Mesothelial cell of epicardium (in vitro differentiated cells): ENCODE measurements at places on chromosomes 2 and 18. TPM values are rescaled to one million over a fixed set of nuclear protein-coding genes. Genes with fewer than 3 reads are reported as not detected.

VAPA gene
- 126 to 131 TPM (median 130 TPM) in 3 replicates for total RNA-seq

BOLL gene
- total RNA-seq = not detected in 3 replicates

POTEI gene
- total RNA-seq = 7.0 to 7.3 TPM (median 7.1 TPM) in 3 replicates

SF3B6 gene
- total RNA-seq = 85.3 to 93.9 TPM (median 88.5 TPM) in 3 replicates

NGEF gene
- total RNA-seq = 0.51 to 1.3 TPM (median 1.3 TPM) in 3 replicates

XIRP2 gene
- 0.07 TPM in 1 of 3 replicates, not detected in the others for total RNA-seq

HOXD13 gene
- total RNA-seq = 0.49 to 0.63 TPM (median 0.56 TPM) in 3 replicates

- no peak for DNase-seq
Measured at GRCh38 chr2:67437114-67437513, 40.0 kb downstream of the ETAA1 start.

DNA sequence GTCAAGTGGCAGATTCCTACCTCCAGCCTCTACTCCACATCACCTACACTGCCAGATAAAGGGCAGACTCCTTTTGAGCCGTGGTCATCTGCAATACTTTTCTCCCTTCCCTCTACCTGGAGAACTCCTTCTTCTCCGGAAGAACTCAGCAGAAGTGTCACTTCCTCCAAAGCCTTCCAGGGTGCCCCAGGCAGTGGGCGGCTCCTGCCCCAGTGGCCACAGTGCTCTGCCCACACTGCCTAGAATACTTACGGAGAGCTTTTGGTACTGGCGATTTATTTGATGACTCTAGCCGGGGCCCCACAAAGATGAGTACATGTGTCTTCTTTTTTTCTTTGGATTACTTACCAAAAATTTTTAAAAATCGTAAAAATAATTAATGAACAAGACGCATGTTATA is 39.7 kb downstream of the FOSL2 start:
- DNase-seq = no peak

DNA sequence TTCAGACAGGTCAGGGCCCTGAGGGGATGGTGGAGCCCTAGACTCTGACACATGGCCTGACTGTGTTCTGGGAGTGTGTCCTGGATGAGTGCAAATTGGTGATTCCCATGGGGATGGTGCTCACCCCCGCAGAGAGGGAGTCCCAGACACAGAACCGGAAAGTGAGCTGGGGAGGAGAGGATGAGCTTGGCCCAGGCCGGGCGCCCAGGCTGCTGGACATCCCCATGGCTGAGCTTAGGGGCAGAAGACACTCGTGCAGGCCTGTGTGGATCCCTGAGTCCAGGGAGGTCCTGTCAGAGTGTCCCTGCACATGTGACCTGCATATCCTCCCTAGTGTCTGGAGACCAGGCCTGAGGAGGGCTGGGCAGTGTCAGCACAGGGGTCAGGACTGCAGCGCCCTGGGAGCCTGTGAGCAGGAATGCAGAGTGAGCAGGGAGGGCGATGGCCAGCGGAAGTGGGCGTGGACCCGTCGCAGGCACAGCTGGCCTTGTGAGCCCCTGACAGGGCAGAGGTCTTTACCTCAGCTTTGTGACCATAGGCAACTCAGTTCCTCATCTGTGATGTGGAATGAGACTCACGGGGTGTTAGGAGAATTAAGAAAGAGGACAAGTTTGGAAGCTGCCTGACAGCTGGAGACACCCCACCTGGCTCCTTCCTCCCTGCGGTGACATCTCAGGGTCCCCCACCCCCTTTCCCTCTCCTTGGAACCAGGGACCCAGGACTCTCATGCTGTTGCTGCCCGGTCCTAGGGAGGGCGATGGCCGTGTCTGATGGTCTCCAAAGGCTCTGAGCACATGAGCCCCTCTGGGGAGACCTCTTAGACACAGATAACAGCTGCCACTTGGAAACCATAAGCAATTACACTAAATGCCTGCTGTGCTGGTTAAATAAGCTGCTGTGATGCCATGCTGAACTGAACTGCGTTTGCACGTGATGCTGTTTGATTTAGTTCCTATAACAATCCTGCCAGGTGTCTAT is 62.6 kb upstream of the HS6ST1 start:
- DNase-seq = peak; percentile 10

GRCh38 chr2:70141902-70142589 is 48.8 kb downstream of the C2orf42 start:
- peak; percentile 73 for DNase-seq

DNA sequence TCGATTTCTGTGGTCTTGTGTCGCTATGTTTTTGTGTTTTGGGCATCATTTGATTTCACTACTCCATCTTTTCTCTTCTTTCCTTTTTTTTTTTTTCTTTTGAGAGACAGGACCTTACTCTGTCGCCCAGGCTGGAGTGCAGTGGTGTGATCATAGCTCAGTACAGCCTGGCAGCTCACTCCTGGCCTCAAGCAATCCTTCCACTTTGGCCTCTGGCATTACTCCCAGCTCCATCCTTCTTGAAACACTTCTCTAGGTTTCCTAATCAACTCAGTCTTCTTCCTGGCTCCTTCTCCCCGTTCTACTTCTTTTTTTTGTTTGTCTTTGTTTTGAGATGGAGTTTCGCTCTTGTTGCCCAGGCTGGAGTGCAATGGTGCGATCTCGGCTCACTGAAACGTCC is 26.5 kb downstream of the TCF23 start:
- DNase-seq = no peak

- DNase-seq = no peak
Measured at GRCh38 chr2:68663371-68664156, 20.2 kb downstream of the PROKR1 start.

- DNase-seq = no peak
Measured at GRCh38 chr2:147542351-147542750, 302.5 kb upstream of the ACVR2A start.

- DNase-seq = no peak
Measured at GRCh38 chr2:200264631-200265030, 41.9 kb upstream of the SPATS2L start.

DNA sequence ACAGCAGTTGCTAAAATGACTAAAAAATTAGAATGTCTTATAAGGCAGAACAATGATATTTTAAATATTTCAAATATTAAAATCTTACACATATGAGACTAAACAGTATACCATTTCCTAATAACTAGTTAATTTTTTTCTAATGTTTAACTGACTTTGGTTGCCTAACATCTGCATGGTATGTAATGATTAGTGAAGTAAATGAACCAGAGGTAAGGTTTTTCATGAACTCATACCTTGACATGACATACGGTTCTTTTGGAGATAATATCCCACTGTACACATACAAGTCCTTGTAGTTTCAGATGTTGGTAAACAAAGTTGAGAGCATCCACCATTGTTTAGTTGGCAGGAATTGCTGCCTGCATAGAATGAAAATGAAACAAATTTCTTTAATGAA is 1360.2 kb downstream of the LRP1B start:
- no peak for DNase-seq

- DNase-seq = no peak
Measured at GRCh38 chr2:236512267-236512666, 57.4 kb upstream of the ACKR3 start.

DNA sequence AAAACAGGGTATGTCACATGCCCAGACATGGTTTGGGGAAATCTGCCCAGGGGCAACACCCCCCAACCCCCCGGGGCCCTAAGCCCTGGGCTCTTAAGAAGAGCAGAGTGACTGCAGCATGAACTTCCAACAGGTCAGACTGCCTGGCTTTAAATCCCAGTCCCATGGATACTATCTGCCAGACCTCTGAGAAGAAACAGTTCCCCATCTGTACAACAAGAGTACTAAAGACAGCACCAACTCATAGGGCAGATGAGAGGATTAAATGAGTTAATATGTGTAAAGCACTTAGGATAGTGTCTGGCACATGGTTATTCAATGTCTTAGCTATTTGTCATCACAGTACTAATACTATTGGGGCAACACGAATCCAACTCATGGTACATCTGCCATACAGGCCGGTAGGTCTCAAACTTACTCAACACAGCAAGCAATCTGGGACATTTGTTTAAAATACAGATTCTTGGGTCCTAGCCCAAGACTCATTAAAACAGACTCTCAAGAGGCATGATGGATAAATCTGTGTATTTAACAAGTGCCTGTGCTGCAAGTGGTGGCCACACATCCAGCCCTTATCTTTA is 23.4 kb downstream of the CDH2 start:
- no peak for DNase-seq

DNA sequence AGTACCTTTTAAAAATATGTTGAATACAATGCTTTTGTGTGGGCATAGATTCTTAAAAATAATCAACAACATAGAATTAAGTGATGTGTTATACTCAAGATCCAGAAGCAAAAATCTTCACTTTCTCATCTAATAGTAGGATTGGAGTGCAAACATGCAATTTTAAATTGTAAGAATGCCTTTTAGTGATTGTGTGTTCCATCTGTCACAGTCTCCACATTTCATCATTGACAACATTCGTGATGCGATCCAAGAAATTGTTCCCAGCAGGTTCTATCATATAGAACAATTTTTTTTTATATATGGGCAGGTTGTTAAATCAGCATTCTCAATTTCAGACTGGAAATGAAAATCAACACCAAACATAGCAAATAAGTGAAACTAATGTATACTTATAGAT is 1671.8 kb upstream of the SLC39A10 start:
- no peak for DNase-seq

DNA sequence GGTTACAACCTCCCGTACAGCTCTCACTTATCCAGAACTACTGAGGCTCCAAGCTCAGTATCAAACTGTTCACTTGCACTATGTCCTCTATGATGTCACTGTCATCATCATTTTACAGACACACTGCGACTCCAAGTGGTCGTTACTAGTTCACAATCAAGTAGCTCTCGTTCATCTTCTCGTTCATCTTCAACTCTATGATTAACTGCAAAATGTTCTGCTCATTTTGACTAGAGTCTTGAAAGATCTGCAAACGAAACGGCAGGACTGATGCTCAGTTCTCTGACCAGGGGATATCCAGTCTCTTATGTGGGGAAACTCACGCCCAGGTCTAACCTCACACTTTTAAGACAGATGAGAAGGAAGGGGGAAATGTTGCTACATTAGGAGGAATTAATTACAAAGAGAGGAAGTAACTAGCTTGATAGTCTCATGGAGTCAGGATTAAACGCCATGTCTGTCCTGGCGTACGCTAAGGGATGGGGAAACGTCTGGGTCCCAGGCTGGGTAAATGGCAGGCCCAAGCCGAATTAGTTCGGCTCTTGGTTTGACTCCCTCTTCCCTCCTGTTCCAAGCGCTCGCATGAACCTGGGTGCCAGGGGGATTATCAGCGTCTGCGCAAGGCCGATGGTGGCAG is 794 bp upstream of the CHCHD5 start:
- DNase-seq = no peak

- DNase-seq = no peak
Measured at GRCh38 chr18:79720359-79720733, 40.7 kb downstream of the CTDP1 start.

DNA sequence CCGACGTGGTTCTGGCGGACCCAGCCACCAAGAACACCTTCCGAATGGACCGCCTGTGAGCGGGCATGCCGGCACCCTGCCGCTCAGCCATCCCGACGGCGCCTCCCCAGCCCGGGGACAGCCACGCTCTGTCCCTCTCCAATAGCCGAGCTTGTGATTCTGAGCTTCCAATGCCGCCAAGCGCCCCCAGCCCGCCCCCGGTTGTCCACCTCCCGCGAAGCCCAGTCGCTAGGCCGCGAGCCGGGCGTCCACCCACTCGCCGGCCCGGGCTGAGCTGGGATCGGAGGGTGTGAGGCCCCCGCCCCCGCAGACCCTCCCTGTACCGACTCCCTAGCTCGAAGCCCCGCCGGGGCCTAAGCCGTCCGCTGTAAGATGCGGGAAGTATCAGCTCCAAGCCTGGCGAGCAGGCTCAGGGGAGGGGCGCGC is 1195.1 kb upstream of the CHAC2 start:
- DNase-seq = no peak

GRCh38 chr2:190572246-190572645 is 37.7 kb upstream of the NEMP2 start:
- DNase-seq = no peak

- no peak for DNase-seq
Measured at GRCh38 chr2:86211033-86211795, 12.0 kb downstream of the MRPL35 start.

- no peak for DNase-seq
Measured at GRCh38 chr2:10877651-10878111, 34.1 kb upstream of the KCNF1 start.

DNA sequence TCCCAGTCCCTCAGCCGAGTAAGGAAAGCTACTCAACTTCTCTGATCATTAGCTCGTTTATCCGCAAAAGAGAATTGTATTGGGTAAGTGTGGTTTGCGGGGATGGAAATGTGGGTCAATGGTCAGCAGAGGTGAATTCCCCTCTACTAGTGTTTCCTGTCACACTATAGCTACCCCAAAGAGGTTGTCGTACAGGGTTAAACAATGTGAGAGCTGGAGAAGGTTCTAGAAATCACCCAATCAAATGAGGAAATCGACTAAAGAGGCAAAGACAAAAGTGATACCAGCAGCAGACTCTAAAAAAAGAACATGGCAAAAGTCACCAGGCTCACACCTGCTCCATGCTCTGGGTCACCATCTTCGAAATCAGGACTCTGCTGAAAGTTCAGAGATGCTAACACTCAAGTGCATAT is 144.7 kb upstream of the ITGA4 start:
- DNase-seq = no peak

DNA sequence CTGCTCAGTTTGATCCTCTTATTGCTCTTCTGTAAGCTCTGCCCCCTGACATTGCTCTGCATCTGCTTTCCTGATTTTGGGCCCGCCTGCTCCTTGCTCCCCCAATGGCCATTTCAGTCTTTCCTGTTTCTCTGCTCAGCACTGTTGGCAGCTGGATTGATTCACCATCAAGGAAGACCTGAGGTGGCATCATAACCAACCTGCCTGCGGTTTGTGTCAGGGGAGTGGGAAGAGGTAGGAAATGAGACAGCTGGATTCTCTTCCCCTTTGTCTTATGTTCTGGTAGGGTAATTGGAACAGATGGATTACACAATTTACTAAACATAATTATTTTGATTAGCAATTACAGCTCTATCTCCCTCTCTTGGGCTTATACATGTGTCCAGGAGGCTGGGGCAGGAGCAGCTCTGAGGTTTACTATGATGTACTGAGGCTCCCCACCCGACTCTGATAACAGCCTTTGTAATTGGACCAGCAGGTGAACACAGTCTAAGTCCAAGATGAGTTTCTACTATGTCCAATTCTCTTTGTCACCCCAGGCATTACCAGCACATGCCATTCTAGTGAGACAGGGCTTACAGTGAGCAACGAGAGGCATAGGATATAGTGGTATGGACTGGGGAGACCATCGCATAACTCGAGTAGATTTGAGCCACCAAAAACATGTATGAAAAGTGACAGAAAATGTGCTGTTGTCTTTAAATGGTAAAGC is 151.8 kb upstream of the MMADHC start:
- DNase-seq = no peak
